Activated CD4-positive, alpha-beta T cell treated with anti-CD3 and anti-CD28 coated beads, Interleukin-2, Interleukin-4, amounts not matched to agents 100 ng/mL and 50 ng/mL, durations not matched to agents 16 hours and 8 hours (primary cell): ENCODE measurements at places on chromosomes 7 and 10.

- DNase-seq = no peak
Observed at GRCh38 chr7:95213148-95213547, 111.2 kb downstream of the PON1 start.

GRCh38 chr10:129511758-129512157 is 44.7 kb downstream of the MGMT start:
- no peak for DNase-seq

DNA sequence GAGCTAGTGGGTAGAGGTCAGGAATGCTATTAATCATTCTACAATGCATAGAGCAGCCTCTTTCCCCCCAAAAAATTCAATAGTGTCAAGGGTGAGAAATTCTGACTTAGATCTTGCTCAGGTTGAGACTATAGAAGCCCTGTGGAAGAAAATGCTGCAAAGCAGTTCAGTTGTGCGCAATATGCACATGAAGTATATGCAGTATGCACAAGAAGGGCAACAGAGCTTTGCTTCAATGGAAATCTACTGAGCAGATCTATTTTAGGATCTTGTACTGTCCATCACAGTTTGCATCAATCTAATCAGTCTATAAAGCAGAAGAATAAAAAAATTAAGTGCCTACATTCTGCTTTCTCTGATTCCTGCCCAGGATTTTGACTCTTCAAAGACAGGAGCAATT is 225.8 kb upstream of the STEAP1 start:
- no peak for DNase-seq

DNA sequence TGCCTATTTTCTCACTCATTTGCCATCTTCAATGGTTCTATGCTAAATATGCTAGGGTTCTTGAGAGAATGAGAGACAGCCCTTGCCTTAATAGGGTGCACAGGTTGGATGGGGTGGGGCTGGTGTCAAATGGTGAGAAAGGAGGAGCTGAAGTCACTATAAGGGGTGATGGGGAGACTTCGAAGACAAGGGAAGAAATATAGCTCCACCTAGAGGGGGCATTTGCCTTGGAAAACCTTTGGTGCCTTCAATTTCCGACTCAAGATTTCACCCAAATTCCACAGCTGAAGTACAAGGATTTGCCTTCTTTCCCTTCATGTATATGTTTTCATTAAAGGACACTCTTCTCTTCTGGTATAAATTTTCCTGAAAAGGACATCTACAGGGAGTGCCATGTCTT is 5.6 kb downstream of the PTN start:
- no peak for DNase-seq

DNA sequence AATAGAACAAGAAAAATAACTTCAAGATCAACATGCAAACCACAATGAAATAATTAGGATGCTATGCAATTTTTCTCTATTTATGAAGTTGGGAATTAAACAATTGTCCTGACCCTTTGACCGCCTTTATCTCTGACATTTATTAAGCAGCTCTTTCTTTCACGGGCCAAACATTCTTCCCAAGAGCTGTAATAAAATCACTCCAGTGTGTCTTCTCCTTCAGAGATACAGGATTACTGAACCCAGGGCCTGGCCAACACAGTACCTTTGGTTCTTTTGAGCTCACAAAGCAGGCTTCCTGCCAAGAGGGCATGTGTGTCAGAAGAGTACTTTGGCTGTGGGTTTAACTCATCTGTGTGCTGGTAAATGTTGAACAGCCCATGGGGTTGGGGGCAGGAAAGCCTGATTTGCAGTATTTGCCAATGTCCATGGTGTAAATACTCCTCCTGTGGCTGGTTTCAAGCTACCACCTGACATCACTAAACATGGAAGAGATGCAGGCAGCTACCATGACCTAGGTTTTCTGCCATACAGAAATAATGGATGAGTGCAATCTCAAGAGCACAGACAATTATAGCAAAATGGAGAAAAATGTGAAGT is 121.7 kb downstream of the FANK1 start:
- no peak for DNase-seq

DNA sequence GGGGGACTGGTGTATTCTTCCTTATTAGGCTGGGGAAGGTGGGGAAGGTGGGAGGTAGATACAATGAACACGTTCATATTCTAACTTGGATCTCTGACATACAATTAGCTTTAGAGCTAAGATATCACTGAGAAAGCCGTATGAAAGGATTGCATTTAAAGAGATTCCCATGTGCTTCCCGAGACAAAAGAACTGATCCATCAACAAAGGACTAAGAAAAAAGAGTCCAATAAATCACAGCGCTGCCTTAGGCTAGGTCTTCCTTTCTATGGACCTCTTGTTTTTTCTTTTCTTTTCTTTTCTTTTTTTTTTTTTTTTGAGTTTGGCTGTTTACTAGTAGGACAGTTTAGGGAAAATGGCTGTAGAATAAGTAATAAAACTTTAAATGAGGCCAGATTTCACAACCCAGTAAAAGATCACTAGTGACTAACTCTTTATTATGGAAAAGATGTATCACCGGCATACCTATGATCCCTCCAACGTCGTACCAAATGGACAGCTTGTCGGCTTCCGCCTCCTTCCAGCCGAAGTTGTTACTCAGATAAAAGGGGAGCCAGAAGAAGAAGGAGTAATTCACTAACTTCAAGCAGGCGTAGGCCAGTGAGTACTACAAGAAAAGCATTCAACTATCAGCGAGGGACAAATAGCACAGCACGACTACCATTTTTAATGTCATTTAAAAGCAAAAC is 50.0 kb downstream of the SLC37A3 start:
- DNase-seq = no peak

GRCh38 chr7:108629651-108630400 is 60.2 kb downstream of the DNAJB9 start:
- DNase-seq = no peak

GRCh38 chr7:41445946-41446345 is 256.9 kb downstream of the INHBA start:
- DNase-seq = no peak

DNA sequence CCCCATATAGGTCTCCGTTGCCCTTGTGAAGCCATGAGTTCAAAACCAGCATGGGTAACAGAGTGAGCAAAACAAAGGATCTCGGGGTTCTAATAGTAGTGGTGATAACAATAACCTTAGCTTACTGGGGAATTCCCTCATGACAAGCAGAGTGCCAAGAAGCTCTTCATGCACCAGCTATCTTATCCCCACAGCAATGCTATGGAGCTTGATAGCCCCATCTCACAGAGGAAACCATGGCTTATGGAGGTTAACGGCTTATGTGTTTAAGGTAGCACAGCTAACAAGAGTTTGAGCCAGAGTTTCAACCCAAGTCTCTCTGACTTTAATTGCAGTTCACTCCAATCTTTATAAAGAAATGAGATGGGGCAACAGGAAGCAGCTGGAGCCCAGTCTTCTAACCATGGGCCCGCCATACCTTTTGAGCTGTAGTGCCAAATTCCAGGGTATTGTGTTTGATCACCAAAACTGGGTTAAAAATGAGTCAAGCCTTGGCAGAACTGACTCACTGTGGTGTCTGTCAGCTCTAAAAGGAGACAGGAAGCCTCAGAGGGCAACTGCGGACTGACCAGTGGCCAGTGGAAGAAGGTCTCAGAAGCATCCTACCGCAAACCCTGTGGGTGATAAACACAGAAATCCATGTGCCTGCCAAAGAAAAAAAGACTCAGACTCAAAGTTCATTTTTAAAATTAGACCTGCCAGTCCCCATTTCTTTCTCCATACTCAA is 16.5 kb upstream of the PLAU start:
- DNase-seq = peak; percentile 74

GRCh38 chr10:99880080-99880835 is 97.8 kb downstream of the ABCC2 start:
- no peak for DNase-seq

DNA sequence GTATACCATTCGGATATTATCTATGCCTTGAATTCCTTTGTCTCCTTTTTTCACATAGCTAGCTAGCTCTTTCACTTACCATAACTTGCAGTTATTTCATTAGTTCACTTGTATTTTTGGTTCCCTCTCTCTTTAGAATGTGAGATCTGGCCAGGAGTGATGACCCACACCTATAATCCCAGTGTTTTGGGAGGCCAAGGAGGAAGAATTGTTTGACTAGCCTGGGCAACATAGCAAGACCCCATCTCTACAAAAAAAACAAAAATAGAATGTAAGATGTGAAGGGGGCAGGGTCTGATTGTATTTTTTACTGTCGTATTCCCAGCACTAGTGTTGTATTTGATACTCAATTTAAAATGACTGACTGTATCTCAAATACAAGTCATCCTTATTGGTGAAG is 19.6 kb downstream of the NFE2L3 start:
- no peak for DNase-seq

GRCh38 chr7:108459922-108460551 is 3.8 kb upstream of the NRCAM start:
- DNase-seq = peak; percentile 25

- no peak for DNase-seq
Observed at GRCh38 chr10:132628966-132629900, 91.6 kb downstream of the INPP5A start.

DNA sequence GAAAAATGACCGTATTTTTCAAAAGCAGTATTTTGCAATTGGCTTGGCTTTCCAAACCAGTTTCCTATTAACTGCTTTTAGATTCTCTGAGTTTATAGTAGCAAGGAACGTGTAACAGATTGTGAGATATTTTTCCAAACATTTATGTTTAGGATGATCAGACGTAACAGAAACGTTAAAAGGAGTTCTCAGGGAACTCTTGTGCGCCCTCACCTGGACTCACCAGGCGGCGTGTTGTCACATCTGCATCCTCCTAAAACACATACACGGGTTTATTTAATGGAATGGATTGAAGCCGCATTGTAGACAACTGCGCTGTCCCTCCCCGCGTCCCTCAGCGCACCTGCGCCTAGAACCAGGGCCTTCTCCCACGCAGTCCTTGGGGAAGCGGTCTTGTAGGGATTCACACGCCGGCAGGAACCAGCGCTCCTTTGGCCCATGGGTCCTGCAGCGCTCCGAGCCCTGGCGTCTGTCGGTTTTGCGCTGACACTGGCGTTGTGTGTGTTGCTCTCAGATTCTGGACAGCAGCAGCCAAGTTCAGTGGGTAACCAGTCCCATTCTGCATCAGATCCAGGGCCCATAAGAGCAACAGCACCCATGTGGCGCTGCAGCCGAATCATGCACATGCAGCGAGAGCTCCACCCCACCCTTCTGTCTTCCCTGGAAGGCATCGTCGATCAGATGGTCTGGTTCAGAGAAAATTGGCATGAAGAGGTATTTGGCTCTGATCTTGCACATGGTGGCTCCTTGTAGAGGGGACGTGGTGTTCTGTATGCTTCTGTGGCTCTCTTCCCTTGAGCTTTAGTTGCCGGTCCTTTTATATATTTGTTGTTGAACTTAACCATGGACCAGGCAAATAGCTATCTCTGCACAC is 114.9 kb downstream of the TRRAP start:
- no peak for DNase-seq

GRCh38 chr10:125201108-125201524 is 40.8 kb upstream of the CTBP2 start:
- peak; percentile 25 for DNase-seq

DNA sequence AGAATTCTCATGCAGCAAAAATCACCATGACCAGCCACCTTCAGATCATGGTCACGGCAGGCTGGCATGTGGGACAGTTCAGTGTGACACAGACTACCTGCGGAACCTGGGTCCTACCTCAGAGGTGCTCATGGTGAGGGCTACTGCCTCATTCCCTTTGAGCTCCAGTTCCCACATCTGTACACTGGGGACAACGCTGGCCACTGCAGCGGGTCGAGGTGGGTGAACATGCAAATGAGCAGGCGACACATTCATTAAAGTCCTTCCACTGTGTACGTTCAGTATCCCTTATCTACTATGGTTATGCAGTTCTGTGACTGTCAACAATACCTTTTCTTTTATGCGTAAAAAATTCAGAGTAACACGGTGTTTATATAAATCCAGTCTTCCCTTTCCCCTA is 218.7 kb upstream of the AOAH start:
- DNase-seq = no peak

GRCh38 chr7:2668401-2668800 is 19.6 kb upstream of the AMZ1 start:
- DNase-seq = no peak

DNA sequence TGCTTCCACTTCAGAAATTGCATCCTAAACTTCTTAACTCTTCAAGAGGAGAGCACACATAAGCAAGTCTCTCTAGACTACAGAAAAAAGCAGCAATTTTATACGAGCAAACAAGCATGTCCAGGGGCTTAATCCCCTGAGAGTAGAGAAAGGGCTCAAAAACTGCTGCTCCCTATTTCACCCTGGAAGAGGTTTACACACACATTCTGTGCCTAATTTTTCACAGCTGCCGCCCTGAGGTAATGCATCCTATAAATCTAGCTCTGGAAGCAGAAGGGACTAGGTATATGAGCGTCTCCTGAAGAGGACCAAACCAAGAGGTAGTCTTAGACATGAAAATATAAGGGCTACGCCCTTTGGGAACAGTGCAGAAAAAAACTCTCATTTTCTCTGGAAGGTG is 73.1 kb downstream of the CRPPA start:
- DNase-seq = no peak

- no peak for DNase-seq
Observed at GRCh38 chr7:37642028-37642540, 41.5 kb upstream of the GPR141 start.

DNA sequence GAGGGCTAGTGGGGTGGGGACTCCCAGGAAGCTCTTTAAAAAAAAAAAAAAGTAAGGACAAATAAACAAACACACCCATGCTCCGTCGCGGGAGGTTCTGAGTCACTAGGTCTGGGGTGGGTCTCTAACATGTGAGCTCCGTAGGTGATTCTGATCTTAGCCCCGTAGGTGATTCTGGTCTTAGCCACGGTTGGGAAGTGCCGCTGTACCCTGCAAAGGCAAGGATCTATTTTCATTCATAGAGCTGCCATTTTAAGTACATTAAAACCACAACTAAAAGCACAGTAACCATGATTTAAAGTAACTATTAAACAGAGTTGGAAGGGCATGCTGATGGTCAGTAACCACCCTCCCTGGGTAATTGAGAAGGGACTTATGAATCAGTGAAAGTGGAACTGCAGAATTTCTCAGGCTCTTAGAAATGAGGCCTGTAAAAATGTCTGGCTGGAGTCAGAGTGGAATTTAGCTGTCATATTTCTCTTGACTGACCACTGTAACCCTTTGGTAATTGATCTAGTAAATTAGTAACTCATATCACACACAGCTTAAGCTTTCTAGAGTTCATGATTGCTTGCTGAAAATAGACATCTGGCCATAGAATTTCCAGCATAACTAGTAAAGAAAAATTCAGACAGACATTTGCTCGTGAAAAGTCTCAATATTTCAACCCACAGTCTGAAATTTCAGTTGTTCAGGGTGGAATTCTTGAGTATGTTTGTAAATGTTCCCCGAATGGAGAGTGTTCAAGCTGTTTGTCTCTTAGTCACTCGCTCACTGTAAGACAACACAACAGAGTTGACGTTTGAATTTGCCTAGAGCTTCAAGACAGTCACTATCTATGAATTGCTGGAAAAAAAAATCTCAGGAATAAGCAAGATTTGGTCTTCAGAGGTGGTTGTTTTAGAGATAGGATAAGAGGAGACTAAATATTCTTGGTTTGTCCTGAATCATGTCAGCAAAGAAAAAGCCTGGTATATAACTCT is 34.2 kb upstream of the TCF7L2 start:
- DNase-seq = no peak

DNA sequence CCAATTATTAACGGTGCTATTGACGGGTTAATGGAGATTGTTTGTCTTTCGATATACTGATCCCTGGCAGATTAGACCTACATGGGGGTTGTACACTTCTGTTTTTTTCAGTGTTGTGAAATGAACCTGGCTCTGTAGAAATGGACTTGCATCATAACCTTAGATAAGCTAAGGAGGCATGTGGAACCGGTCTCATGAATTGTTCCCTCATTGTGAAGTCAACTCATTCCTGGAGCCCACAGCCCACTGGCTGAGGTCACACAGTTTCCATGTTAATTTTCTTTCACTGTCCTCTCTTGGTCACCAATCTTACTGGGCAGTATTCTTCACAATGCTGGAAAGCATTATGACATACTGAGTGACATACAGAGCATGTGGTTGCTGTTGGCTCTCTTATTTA is 202.8 kb downstream of the BMPER start:
- DNase-seq = no peak
